ENCODE measurements at places on chromosomes 13 and 19. TPM values are rescaled to one million over a fixed set of nuclear protein-coding genes. Genes with fewer than 3 reads are reported as not detected.
A peak's percentile ranks its signal among the peaks of the same experiment; 100 is the strongest.

GRCh38 chr19:44757057-44757734 lies 8.7 kb downstream of the BCL3 start:
- peak; percentile 79 for DNase-seq

The ZNF560 gene
- total RNA-seq: 3.3 TPM

The OVOL3 gene
- not detected for total RNA-seq

The KIR2DL1 gene
- not detected for total RNA-seq

The MBD3L1 gene
- not detected for total RNA-seq
